ENCODE measurements at places on chromosomes 3 and 15.

DNA sequence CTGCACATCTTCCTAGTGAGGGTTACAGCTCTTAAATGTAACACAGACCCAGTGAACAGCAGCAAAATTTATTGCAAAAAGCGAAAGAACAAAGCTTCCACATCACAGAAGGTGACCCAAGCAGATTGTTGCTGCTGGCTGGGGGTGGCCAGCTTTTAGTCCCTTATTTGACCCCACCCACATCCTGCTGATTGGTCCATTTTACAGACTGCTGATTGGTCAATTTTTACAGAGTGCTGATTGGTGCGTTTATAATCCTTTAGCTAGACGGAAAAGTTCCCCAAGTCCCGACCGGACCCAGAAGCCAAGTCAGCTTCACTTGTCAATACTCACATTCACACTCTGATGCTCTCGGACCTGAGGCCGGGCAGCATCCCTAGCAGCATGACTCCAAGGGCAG lies 154.5 kb upstream of the ATP10A start:
- DNase-seq, result no peak

- peak; percentile 82 for DNase-seq
These were observed 9.1 kb downstream of the CIDEC start for GRCh38 chr3:9870978-9871377.

GRCh38 chr15:40053831-40054604 lies 15.0 kb upstream of the SRP14 start:
- DNase-seq, result no peak

- DNase-seq, result no peak
These were observed 255.9 kb upstream of the LYSMD4 start for GRCh38 chr15:99989095-99989494.

GRCh38 chr3:45185461-45185860 lies 39.3 kb upstream of the CDCP1 start:
- DNase-seq, result no peak

DNA sequence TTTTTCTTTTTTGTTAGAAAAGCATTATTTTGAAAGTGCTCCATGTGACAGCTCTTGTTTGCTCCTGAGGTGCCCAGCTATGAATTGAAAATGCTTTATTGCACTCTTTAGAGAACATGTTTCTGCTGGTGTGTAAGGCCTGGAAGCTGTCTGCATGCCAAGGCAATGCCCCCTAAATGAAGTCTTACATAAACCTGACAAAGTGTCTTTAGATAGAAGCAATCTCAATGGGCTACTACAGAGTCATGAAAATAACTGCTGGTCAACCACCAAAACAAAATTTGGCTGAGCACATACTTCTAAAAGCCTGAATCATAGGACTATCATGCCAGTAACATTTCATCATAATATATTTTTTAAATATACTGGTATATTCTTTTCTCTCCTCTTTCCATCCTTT lies 178.7 kb downstream of the THRB start:
- DNase-seq, result no peak

DNA sequence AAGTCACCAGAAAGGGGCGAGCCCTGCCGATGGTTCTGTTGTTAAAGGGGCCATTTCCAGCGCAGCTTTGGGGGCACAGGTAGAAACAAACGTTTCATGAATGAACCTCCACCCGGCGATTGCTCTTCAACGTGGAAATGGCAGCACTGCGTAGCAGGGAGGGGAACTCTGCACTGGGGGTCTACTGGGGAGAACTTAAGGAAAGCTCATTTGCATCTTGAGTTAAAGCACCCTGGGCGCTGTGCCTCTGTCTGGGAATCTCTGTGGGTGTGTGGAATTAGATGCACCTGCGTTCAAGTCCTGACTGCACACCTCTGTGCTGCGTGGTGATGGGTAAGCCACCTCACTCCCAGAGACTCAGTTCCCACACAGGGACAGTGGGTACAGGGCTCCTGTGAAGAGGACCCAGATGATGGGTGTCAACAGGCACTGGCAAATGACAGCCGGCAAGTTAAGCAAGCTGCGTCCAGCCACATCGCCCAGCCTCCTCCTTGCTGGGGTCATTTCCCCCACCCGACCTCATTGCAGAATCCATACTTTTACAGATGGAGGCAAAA lies 68.8 kb downstream of the ASB7 start:
- DNase-seq, result no peak

DNA sequence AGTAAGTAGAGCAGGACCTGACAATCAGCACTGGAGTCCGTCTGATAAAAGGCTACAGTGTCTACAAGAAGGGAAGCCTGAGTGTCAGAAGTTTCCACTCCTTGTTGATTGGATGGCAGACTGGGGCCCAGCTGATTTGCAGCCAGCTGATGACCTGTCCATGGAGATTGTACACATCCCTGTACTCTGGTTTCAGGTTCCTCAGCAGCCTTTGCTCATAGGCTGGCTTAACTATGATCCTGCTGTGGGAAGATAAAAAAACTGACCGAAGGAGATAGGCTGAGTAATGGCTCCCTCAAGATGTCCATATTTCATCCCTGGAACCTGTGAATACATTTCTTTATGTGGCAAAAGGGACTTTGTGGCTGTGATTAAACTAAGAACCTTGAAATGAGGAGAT lies 11.7 kb upstream of the LACTB start:
- DNase-seq, result no peak

DNA sequence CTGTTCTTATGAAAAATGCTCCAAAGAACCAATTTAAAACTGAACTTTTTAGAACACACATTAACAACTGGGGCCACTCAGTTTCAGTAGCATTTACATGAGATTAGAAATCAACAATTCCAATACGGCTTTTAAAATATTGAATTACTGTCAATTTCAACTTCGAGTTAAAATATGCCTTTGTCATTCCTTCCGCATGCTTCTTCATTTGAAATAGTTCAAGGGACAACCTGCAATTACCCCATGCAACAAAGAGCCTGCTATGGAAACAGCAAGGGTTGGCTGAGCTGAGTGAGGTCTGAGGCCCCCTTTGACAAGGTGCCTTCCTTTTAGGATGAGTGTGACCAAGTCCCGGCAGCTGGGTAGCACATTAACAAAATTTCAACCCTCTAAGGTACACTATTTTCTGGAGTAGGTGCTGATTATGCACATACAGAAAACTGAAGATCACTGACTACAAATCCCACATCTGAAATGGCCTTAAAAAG lies 11.6 kb downstream of the PDCD10 start:
- DNase-seq, result no peak

- DNase-seq, result no peak
These were observed 101.7 kb downstream of the ZNF609 start for GRCh38 chr15:64562003-64562640.

GRCh38 chr3:158671821-158672214 lies 630 bp downstream of the LXN start:
- DNase-seq, result no peak

- no peak for DNase-seq
These were observed 294.5 kb downstream of the NAALADL2 start for GRCh38 chr3:175153595-175153994.

GRCh38 chr3:175951047-175951694 lies 1092.0 kb downstream of the NAALADL2 start:
- peak; percentile 88 for DNase-seq

- DNase-seq, result peak; percentile 99
These were observed 19.7 kb downstream of the SSR3 start for GRCh38 chr3:156535162-156535627.

- peak; percentile 49 for DNase-seq
These were observed 1.2 kb downstream of the PRR20G start for GRCh38 chr3:127286571-127287140.

DNA sequence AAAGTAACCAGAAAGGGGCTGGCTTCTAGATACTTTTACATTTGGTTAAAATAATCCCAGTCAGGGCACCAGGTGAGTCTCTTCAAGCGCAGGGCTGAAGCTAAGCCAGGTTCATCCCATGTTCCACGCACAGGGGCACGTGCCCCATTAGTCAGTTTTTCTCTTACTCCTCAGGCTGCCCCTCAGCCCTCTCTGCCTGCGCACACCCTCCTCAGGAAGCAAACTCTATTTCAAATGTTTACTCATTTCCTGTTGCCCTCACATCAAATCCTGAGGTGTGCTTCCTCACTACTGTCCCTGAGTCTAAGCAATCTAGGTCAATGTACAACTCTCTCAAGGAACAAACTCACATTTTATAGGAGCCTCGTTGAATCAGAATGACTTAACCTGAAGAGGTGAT lies 48.5 kb downstream of the THBS1 start:
- no peak for DNase-seq

- DNase-seq, result peak; percentile 76
These were observed 120.9 kb upstream of the ZBED2 start for GRCh38 chr3:111715911-111716523.

GRCh38 chr3:169186596-169186995 lies 476.9 kb downstream of the MECOM start:
- no peak for DNase-seq

- DNase-seq, result no peak
These were observed 38.2 kb downstream of the FEZF2 start for GRCh38 chr3:62335196-62335595.

DNA sequence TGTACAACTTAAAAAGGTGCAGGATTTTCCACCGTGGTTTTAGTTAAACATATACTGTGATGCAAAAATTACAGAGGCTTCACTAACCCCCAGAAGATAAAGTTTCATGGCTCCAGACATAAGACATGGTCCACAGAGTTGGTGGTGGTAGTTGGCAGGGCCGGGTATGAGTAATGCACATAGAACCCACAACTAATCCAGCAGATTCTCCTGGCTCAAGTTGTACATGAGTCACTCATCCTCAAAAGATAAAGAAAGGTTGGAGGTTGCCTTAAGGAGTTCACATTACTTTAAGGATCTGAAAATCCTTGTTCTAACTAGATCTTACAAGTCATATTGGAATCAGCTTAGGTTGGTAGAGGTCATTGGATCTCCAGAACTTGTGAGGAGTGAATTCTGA lies 98.3 kb upstream of the ZBTB20 start:
- peak; percentile 95 for DNase-seq

DNA sequence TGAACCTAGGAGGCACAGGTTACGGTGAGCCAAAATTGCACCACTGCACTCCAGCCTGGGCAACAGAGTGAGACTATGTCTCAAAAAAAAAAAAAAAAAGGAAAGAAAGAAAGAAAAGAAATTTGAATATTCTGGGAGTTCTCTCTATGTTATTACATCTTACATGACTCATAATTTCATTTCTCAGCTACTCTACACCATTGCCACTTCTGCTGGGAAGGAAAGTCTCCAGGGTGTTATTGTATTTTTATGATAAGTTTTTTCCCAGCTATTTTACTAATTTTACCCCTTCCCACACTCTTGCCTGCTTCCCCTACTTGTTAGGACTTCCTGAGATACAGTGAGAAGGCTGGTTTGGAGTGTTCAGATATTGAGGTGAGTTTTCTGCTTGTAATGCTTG lies 69.7 kb upstream of the UMPS start:
- DNase-seq, result no peak

DNA sequence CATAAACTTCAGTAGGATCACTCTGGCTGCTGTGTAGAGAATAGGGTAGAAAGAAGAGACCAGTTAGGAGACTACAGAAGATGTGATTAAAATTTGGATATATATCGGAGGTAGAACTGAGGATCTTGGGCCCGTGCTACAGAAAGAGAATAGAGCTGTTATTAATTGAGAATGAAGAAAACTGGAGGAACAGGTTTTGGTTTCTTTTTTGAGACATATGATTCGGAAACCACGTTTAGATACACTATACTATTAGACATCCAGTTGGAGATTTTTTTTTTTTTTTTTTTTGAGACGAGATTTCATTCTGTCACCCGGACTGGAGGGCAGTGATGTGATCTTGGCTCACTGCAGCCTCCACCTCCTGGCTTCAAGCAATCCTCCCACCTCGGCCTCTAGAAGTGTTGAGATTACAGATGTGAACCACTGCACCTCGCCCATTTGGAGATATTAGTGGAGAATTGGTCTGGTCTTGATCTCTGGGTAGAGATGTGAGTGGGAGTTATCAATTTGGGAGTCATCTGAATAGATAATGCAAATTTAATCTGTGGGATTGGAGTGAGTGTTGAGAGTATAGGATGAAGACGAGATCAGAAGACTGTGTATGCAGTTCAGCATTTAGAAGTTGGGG lies 50.9 kb downstream of the TCF12 start:
- DNase-seq, result no peak

DNA sequence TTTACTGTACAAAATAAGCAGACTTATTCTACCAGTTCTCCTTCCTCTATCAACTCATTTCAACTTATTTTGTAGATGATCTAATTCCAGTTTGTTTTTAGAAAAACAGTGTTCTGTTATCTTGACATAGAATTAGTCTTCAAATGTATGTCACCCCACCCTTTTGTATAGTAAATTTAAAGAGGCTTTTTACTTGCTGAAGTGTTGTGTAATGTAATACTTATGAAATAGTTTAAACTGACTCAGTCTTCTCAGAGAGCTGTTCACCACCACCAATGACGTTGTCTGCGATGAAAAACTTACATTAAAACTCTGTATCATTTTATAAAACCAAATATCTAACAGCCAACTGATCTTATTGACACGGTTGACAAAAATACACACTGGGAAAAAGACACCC lies 82.9 kb downstream of the RAP2B start:
- DNase-seq, result peak; percentile 34
